ENCODE measurements at places on chromosomes 7 and 10. TPM values are rescaled to one million over a fixed set of nuclear protein-coding genes. Genes with fewer than 3 reads are reported as not detected.

Gene SPOCK2
- 8.3 TPM for total RNA-seq

Gene MNX1
- not detected for total RNA-seq

Gene BCAP29
- total RNA-seq = 95.8 TPM

DNA sequence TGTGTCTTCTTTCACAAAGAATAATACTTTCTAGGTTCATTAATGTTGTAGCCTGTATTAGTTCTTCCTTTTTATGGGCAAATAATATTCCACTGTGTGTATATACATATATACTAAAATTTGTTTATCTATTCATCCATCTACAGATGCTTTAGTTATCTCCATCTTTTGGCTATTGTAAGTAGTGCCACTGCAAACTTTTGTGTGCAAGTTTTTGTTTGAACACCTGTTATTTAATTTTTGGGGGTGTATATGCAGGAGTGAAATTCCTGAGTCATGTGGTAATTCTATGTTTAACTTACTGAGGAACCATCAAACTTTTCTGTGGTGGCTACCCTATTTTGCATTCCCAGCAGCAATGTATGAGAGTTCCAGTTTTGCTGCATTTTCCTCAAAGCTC is 37.7 kb upstream of the AGR3 start:
- DNase-seq = no peak

Gene HPSE2
- total RNA-seq = 1.5 TPM

Gene ITGB8
- total RNA-seq = 3.9 TPM

GRCh38 chr10:60908031-60908430 is 36.0 kb downstream of the RHOBTB1 start:
- no peak for DNase-seq

DNA sequence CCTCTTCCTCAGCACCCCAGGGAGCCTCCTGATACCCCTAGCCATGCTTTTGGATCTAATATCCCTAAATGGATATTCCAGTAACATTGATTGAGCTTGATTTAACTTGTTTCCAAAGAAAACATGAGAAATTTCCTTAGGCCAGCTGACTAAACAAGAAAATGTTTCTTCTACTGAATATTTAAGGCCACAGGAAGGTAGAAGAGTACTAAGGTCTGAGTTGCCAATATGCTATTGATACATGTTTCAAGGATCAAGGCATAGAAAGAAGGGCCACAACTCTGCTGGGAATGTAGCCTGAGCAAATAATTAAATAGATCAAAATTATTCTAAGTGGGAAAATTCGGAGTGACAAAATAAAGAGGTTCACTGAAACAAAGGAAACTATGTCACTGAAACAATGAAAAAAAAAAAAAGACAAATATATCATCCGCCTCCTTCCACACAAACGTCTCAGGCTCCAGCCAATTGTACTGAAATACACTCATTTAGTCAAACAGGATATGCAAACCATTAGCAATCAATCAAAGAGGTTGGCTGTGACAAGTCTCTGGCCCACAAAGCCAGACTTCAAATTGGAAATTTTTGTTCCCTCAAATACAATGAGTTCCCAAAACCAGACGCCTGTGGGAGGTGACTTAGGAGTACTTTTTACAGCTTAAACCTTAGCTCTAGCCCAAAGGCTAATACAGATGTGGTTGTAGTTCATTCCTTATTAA is 396.2 kb downstream of the HTR7 start:
- DNase-seq = no peak

Gene GPR37
- 0.79 TPM for total RNA-seq

GRCh38 chr10:124126145-124126982 is 33.0 kb upstream of the CHST15 start:
- DNase-seq = no peak

Measured in omental fat pad (tissue), 4 donors.